Right cardiac atrium (tissue), 5 donors: ENCODE measurements at places on chromosomes 3 and 15. TPM values are rescaled to one million over a fixed set of nuclear protein-coding genes. Genes with fewer than 3 reads are reported as not detected.

GLDN gene
- polyA plus RNA-seq, result 2.3 TPM

FAM81A gene
- polyA plus RNA-seq, result 1.0 TPM

IMP3 gene
- polyA plus RNA-seq, result 48.1 TPM

ROBO2 gene
- 0.05 TPM for polyA plus RNA-seq

PATL2 gene
- 8.3 TPM for polyA plus RNA-seq

HIGD2B gene
- not detected for polyA plus RNA-seq

LRRC2 gene
- polyA plus RNA-seq, result 9.9 TPM

TIGIT gene
- 0.07 TPM for polyA plus RNA-seq

SH2D7 gene
- 0.02 TPM for polyA plus RNA-seq

SYNM gene
- polyA plus RNA-seq, result 127 TPM

AGBL1 gene
- not detected for polyA plus RNA-seq

UBE2E2 gene
- 32.3 TPM for polyA plus RNA-seq

MED12L gene
- polyA plus RNA-seq, result 0.25 TPM

ADAMTS7 gene
- polyA plus RNA-seq, result 40.3 TPM
